ENCODE measurements at places on chromosomes 16 and 17.

- DNase-seq: no peak
Observed at GRCh38 chr16:30570636-30571444, 674 bp downstream of the ZNF688 start.

- DNase-seq: no peak
Observed at GRCh38 chr16:75294773-75295459, 43.5 kb upstream of the BCAR1 start.

- DNase-seq: no peak
Observed at GRCh38 chr17:58513267-58513964, 1.0 kb downstream of the MTMR4 start.

DNA sequence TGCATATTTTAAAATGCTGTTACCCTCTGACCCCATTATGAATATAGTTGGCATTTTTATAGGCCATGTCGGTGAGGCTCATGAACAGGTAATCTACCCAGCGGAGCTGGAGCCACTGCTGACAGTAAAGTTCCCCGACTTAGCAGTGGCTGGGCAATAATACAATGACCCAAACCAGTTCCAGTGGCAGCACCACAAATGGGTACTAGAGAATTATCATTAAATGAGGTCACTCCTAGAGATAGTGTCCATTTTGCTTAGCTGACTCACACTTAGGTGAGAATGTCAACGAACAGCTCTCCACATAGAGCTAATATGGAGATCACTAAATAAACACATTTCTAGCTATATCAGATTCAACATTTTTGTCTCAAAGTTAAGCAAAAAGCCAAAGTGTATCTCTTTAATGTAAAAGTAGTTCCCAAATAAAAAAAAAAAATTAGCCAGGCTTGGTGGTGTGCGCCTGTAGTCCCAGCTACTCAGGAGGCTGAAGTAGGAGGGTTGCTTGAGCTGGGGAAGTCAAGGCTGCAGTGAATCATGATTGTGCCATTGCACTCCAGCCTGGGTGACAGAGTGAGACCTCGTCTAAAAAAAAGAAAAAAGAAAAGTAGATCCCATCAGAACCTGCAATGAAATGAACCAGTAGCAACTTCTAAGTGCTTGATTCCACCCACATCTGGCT is 7.4 kb downstream of the MYO1D start:
- no peak for DNase-seq

DNA sequence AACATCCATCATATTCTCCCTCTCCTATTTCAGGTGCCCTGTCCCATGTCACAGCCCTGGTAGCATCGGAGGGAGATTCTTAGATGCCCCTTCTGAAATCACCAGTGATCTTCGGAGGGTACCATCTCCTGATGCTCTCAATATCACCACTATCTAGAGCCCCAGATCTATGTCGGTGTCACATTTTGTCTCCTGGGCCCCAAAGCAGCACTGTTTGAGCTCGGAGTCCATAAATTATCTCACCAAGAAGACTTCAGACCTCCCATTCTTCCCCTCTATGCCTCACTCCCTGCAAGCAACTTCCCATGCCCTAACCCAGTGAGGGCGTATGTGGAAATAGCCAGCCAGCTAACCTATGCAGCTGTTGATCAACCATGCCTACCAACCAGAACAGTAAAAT is 51.5 kb upstream of the NLK start:
- DNase-seq: no peak

DNA sequence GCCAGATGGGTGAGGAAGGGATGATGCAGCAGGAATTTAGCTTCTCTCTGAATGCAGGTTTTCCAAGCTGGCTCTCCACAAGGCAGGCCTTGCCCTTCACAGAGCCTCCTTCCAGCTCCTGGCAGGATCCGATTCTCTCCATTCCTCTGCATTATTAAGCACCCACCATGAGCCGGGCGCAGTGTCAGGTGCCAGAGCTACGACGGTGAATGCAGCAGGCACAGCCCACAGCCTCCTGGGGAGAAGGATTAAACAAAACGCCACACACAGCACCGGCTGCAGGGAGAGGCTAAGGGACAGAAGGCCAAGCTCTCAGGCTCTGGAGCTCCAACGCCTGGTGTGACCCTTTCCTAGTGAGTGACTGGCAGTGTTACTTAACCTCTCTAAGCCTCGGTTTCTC is 7.1 kb upstream of the MT2A start:
- DNase-seq: no peak

- DNase-seq: peak; percentile 86
Observed at GRCh38 chr16:22638393-22639206, 127.9 kb downstream of the NPIPB5 start.

DNA sequence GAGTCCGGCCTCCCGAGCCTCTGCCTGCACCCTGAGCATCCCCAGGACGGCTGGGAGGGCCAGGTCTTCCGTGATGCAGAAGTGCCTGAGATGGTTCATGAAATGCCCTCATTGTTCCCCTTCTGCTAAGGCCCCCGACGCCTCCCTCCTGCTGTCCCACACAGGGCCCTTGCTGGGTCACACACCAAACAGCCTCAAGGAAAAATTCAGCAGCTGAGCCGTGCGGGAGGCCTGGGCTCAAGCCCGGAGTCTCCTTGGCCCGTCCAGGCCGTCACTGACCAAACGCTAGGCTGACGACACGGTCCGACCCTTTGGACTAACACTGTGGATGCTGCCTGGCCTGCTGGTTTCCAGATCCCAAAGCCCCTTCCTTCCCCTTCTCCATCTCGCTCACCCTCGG is 90.2 kb downstream of the RTN4RL1 start:
- no peak for DNase-seq

DNA sequence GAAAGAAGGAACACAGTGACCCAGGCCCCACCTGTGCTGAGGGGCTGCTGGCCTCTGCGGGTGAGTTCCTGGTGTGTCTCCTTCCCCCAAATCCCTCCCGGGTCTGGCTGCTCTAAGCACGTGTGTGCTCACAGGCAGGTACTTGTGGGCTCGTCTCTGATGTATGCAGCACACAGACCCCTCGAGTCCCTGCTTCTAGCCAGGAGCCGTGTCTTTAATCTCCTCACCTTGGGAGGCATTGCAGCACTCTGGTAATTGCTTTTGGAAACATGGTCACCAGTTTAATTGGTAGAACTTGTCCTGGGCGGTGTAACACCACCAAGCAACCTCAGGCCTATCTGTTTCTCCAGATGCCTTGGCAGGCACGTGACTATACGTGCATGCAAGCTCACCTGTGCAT is 8.8 kb upstream of the RPL38 start:
- no peak for DNase-seq

GRCh38 chr16:58853854-58854791 is 120.0 kb upstream of the GOT2 start:
- peak; percentile 38 for DNase-seq

DNA sequence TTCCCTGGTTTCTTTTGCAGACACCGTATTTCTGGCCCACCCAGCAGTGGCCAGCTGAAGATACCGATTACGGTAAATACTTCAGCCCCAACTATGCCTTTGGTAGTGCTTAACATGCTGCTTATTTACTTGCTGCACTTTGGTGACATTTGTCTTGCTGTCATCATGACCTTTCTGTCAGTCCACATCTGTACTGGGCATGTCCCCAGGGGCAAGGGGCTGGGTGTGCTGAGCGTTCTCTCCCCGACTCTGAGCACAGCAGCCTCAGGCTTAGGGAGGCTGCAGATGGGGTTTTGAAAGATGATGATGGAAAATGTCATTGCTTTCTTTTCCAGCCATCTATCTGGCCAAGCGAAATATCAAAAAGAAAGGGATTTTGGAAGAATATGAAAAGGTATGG is 23.3 kb downstream of the RGS9 start:
- DNase-seq: no peak

DNA sequence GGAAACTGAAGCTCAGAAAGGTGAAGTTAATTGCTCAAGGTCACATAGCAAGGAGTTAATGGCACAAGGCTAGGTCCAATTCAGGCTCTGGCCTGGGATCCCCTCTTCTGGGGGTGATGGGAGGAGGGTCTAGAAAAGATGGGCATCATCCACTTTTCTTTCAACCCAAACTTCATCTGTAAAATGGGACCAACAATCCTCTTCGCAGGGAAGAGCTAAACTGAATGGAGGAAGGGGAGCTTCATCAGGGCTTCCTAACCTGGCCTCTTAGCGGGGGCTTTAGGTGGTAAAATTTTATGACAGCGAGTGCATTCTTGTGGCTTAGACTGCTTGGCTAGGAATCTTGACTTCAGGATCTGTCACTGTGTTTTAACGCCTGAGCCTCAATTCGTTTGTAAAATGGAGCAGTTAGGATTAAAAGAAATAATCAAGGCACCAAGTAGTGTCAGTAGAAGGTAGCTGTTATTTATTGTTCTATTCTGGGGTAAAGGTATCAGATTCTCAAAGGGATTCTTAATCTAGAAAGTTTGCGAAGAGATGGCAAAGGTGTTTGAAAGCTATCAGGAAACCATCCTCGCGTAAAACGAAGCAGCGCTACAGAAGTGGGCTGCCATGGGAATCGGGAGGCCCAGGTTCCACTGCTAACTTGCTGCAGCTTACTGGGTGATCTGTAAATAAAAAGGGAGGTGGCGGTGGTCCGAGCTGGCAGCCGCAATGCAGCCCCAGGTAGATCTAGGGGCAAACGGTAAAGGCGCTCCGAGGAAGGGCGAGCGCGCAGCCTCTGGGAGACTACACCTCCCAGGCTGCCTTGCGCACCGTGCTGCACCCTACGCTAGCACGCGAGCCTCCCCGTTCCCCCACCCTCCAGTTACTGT is 1.5 kb upstream of the SRCAP start:
- DNase-seq: peak; percentile 97

Measured in inflammatory macrophage treated with lipopolysaccharide for 4 hours (primary cell).